ENCODE measurements at places on chromosomes 7 and 10. TPM values are rescaled to one million over a fixed set of nuclear protein-coding genes. Genes with fewer than 3 reads are reported as not detected.
A peak's percentile ranks its signal among the peaks of the same experiment; 100 is the strongest.

Gene NANOS1
- 0.78 TPM for total RNA-seq

Gene CRHR2
- not detected for total RNA-seq

Gene ASZ1
- not detected for total RNA-seq

Gene DNAH11
- total RNA-seq, result not detected

Gene CYP3A7
- not detected for total RNA-seq

Gene ACSM6
- total RNA-seq, result not detected

GRCh38 chr7:73504017-73504416 lies 18.1 kb downstream of the BAZ1B start:
- DNase-seq, result no peak

DNA sequence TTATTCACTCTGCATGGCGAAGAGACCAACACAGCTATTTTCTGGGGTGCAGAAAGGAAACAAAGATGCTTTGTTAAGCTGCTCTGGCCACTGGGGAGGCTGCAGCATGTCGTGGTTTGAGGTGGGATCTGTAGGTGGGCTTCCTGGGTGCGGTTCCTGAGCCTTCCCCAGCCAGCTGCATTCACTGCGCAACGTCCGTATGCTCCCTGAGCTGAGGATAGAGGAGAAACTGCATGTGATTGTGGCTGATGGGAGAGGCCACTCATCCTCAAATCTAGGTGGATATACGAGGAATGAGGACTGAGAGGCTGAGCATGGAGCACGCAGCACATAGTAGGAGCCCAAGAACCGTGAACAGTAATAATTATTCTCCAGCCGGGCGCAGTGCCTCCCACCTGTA lies 9.9 kb upstream of the DNAAF5 start:
- DNase-seq, result no peak

DNA sequence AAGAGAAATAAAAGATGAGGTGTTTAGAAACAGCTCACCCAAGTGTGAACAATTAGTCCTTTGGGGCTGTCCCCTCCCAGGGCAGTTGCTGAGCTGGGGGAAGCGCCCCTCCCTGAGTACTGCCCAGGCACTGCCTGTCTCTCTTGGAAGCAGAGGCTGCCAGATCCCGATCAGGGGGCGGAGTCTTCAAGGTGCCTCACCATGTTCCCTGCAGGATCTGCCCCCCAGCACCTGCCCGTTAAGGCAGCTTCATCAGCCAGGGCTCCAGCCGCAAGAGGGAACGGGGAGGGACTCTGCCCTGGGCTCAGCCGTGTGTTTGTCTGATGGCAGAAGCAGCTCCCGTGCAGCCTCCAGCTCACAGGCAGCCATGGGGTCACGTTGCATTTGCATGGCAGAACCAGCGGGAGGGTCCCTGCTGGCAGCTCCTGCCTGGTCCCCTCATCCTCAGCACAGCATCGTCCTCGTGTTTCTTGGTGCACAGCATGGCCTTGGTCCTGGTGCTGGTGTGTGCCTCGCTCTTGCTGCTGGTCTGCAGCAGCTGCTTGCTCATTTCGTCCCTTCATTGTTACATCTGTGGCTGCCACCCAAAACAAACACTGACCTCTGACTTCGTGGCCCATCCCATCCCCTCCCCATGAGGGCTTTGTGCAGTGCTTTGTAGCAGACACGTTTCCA lies 10.7 kb upstream of the DPYSL4 start:
- no peak for DNase-seq

DNA sequence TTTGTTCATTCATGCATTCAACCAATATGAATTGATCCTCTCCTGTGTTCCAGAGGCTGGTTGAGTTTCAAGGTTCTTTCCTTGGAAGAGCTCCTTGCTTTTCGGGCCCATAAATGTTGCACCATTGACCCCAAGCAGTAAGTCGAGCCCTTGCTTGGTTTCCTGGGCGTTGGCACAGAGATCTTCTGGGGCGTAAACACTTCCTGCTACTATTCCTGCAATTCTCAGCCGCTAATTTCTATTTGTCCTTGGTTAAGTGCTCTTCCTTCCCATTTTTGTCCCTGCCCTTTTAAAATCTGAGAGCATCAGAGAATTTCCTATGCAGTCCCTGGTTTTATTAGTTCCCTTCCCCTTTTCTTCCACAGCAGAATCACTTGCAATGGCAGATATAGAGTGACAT lies 44.1 kb upstream of the ADRB1 start:
- no peak for DNase-seq

- DNase-seq, result no peak
These were observed 128.4 kb upstream of the PHYHIPL start for GRCh38 chr10:59047957-59048618.

GRCh38 chr10:30125496-30125895 lies 66.1 kb upstream of the JCAD start:
- DNase-seq, result no peak

DNA sequence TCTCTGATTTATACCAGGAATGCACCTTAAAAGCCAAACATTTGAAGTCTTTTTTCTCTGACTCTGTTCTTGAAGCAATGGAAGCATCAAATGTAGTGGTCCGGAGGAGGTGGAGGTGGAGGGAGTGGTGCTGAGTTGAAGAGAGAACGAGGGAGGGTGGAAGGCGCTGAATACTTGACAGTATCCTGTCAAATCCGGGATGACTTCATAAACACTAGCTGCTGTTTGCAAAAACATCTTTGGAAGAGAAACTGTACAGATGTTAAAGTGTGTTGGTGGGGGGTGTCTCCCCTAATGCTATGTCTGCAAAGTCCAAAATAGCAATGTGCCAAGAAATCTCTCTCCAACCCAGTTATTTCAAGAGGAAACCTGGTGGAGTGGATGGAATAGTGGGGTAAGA lies 328.5 kb upstream of the AUTS2 start:
- no peak for DNase-seq

GRCh38 chr10:69864321-69864720 lies 62.6 kb downstream of the COL13A1 start:
- peak; percentile 91 for DNase-seq

GRCh38 chr10:122505011-122505410 lies 43.7 kb downstream of the HTRA1 start:
- no peak for DNase-seq

- DNase-seq, result no peak
These were observed 24.1 kb upstream of the PNLIP start for GRCh38 chr10:116521424-116522290.

All from foreskin keratinocyte (primary cell).